ENCODE measurements at places on chromosomes 2 and 18.
A peak's percentile ranks its signal among the peaks of the same experiment; 100 is the strongest.

DNA sequence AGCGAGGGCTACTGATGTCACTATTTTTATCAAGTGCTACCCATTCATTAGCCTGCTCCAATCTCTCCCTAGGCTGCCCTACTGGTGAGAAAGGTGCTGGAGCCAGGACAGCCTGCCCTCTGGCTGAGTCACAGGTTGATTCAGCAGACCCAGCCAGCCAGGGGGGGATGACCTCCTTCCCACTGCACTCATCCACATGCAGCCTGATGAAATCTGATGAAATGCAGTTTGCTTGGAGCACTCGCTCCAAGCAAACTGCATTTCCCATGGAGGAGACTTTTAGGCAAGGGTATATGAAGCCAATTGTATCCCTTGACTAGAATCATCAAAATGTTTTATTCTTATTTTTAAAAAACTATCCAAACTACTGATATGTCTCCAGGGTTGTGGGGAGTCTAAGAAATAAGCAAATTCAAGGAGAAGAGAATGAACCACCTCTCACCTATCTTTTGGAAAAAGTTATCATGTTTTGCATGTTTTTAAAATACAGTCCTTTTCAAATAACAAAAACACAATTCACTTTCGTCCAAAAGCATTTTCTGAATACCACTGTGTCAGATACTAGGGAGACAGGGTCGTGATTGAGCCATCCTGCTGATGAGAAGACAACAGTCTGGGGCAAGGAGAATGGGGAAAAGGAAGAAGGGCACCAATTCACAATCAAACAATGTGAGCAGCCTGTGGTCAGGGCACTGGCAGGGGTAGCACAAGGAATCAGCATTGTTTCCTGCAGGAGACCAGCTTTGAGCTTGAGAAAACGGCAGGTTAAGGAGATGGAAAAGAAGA lies 128.3 kb downstream of the AFF3 start:
- peak; percentile 95 for DNase-seq

- DNase-seq = no peak
Observed at GRCh38 chr18:8937160-8938094, 165.1 kb upstream of the NDUFV2 start.

DNA sequence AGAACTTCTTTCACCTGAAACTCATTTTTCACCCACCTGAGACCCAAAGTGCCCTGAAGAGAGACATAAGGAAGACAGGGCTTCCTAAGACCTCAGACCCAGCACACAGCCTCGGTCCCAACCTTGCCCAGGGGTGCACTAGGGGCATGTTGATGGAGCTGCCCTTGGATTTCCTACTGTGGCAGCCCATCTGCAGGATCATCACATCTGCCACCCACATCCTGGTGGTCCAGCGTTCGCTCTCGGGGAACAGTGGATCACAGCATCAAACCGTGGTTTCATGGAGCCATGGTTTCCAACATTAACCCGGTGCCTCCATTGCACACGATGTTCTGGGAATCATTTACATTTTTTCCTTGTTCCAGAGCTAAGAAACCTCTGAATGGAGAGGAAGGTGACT lies 186.4 kb downstream of the TFCP2L1 start:
- DNase-seq = no peak

DNA sequence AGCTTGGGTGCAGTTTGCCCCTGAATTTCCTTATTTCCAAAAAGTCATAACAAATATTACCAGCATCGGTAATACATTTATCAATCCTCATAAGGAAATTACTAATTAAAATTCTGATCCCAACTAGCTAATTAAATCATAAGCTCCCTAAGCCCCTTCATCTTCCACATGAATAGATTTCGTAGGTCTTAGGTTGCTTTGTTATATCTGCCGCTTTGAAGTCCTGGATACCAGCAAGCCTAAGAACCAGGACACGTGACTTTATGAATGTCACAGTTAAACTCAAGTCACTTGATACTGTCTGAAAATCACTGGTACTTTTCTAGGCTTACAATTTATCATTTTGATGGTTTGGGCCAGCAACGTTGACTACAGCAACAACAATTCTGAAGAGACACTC lies 134.8 kb upstream of the CAVIN2 start:
- no peak for DNase-seq

GRCh38 chr2:197946562-197946961 lies 142.2 kb downstream of the PLCL1 start:
- DNase-seq = no peak

DNA sequence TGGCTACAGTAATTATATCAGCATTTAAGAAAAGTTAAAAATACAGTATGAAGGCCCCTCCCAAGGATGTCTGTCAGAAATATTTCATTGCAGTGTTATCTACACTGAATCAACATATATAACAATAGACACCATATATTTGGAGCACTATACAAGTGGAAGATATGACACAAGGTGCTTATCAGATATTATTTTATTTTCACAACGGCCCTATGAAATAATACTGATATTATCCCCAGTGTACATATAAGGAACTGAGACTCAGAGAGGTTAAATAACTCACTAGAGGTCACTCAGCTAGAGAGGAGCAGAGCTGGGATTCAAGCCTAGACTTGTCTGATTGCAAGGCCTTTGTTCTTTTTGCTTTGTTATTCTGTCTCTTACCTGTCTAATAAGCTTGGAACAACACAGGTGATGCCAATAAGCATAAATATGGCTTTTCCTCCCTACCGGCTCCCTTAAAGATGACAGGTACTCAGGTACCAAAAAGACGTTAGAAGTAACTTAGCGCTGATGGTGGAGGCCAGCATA lies 4.7 kb upstream of the SLC40A1 start:
- no peak for DNase-seq

GRCh38 chr2:224354632-224355211 lies 47.2 kb downstream of the FAM124B start:
- no peak for DNase-seq

GRCh38 chr18:53601344-53601743 lies 623.1 kb downstream of the MBD2 start:
- no peak for DNase-seq

GRCh38 chr2:204315236-204315662 lies 230.0 kb upstream of the PARD3B start:
- DNase-seq = peak; percentile 39

DNA sequence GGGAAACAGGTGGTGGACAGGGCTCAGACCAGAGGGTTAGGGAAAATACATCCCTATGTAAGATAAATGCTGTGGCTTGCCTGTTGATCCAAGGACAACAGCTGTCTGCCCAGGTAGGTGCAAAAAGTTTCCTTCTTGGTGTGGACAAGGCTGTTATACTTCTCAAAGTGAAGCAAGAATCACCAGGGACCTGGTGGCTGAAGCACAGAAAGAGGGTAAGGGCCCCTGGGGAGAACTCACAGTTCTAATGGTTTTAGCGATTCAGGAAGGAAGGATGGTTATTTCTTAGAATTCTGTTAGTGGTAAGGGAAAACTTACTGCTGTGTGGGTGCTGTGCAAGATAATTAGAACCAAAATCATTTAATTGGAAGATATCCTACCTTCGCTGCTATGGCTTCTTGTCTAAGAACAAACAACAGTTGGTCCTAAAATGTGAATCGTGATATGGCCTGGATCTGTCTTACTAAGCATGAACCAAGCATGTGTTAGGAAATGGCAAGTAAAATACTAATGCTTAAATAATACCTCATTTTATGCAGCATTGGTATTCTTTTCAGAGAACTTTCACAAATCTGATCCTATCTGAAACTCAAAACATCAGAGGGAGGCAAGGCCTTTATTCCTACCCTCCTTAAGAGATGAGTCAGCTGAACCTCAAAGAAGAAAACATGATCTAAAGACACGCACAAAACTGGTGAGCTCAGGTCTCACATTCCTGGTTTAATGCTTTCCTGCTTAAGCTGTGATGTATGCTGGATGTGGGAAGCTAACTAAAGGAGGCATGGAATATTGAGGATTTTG lies 159.2 kb upstream of the THUMPD2 start:
- peak; percentile 86 for DNase-seq

DNA sequence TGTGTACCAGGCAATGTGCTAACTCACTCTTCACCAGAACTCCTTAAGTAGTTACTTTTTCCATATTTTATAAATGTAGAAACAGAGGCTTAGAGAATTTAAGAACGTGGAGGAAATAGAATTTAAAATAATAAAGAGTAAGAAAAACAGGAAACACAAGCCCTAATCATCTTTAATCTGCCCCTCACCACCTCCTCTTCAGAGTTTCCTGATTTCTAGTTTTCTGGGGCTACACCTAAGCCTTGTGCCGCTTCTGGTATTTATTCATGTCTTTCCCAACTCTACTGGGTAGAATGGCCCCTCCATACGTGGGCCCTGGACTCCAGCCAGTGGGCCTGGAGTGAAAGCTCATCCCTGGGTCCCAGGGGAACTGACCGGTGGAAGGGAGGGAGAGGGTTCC lies 85.4 kb downstream of the RTN4 start:
- no peak for DNase-seq

- no peak for DNase-seq
Observed at GRCh38 chr2:215886022-215886421, 127.3 kb downstream of the MREG start.

DNA sequence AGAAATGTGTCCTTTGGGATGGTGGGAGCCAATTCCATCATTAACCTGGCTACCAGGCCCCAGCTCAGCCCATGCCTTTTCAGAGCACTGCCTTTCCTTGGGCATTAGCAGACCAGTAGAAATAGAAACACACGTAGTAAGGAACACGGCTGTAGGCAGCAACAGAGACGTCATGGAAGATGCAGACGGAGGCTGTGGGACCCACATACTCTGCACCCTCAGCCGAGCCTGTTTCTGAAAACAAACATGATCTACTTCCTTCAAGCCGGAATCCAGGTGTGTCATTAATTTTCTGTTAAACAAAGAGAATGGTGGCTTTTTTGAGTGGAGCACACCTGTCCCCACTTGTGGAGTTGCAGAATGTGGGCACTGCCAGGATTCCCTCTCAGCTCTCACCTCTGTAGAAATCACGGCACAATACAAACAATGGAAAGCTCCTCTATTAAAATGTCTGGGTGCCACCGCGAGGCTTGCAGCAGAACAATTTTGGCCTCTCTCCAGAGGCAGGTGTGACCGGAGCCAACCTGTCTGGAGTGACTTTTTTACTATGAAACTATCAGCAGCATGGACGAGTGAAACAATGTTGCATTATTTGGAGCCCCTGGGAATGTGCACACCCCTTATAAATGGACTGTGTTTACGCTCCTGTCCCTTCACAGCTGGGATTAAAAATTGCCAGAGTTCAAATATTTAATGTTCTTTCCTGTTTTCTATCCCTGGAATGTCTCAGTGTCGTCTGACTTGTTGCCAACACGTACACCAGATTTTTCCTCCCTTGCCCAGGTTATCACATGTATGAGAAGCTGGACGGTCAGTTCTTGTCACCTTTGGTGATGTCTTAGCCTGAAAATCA lies 31.7 kb downstream of the SPP2 start:
- DNase-seq = no peak

DNA sequence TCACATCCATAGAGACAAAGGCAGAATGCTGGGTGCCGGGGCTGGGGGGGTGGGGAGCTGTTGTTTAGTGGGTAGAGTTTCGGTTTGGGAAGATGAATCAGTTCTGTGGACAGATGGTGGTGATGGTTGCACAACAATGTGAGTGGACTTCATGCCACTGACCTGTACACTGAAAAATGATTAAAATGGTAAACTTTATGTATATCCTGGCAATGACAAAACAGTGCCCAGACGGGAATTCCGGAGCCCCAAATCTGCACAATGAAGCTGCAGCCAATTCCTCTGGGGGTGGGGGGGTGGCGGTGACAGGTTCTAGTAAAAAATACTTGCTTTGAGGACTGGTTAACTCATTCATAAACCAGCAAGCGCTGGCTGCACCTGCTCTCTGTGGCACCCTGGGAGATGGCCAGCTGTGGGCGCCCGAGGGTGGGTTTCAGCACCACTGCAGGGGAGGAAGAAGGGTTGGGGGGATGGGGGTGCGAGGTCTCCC lies 81.8 kb upstream of the HPCAL1 start:
- peak; percentile 39 for DNase-seq

DNA sequence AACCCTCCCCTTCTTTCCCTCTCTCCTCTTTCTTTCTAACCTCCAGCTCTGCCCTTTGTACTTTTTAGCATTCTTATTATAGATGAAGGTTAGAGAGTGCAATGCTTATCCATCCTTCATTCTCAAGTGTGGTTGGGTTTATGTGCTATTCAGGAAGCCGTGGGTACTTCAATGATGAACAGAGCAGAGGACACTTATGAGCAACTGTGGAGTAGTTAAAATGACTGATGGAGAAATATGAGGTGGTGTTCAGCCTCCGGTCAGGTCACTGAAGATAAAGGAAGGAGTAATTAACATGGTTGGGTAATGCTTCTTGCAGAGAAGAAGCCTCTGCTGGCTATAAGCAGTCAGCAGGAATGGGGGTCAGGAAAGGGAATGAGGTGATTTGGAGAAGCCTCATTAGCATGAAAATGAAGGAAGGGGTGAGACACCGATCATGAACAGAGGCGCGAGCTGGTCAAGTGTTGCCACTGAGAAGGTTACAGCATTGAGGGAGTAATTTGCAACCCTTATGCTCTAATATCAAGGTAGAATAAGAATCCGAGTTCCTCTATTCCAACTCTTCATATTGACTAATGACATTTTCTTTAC lies 174.7 kb downstream of the LPIN1 start:
- no peak for DNase-seq

GRCh38 chr18:59051470-59052165 lies 88.1 kb upstream of the SEC11C start:
- no peak for DNase-seq

DNA sequence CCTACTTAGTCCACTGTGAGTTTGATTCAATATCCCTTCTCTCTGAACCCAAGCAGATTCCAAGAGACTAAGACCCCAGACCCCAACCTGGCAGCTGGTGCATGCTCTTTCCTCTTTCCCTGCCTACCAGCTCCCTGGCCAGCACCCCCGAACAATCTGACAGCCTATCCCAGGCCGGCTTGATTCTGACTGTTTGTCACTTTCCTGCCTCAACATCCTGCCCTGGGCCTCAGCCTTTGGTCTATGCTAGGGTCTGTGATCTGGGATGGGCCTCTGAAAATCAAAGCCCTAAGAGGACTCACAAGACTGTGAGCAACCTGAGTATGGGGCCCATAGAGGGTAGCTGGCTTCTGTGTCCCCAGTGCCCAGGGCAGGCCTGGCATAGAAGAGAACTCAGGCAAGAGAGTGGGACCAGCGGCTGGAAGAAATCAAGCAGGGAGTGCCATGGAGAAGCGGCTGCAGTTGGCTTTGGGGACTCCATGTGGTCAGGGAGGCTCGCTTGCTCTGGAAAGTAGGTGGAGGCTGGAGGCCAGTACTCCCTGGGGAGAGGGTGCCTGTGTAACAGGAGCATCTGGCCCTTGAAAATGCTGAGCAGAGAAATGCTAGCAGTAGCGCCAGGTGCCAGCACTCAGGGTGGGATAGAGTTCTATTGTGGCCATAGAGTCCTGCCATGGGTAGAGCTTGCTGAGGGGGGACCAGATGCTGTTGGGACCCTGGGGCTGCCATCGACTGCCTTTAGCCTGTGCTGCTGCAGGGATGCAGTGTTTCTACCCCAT lies 343.9 kb downstream of the DYSF start:
- DNase-seq = no peak

DNA sequence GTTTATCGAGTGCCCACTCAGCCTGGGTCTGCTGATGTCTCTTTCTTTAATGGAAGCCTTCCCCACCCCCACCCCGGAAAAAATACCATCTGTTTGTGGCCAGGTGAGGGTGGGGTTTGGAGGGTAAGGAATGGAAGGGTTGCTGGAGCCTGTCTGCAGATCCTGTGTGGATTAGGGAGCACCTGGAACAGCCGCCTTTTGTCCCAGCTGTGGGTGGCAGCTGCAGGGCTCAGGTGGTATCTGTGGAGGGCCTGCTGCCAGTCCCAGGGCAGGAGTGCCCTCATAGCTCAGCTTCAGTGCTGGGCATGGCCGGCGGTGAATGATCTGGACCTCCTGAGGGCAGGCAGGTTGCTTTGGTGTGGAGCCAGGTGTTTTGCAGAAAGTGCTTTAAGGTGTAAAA lies 45.3 kb downstream of the IMPA2 start:
- DNase-seq = no peak
